Kidney capillary endothelial cell (primary cell): ENCODE measurements at places on chromosomes 4 and X.

DNA sequence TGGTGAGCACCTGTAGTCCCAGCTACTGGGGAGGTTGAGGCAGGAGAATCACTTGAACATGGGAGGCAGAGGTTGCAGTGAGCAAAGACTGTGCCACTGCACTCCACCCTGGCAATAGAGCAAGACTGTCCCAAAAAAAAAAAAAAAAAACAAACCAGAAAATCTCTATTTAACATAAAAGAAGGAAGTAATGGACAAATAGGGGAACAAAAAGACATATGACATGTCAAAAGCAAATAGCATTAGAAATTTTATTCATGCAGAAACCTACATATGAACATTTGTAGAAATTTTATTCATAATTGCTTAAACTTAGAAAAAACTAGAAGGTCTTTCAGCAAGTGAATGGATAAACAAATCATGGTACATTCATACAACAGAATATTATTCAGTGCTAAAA, 97.1 kb upstream of the SH3RF1 start:
- DNase-seq: no peak

DNA sequence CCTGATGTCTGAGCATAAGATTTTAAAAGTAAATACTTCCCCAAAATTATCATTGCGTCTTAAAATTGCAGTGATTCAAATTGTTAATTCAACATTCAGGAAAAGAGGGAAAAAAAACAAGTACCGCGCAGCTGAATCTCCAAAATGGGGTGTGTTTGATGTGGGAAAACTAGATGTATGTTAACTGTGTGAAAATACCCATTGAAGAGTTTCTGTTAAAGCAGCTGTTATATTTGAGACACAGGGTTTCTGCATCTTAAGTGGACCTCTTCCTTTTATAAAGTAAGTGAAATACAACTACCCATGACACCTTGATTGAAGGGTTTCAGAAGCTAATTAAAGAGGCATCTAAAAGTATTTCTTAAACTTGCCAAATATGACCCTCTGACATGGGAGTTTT, 1186.1 kb downstream of the NLGN4X start:
- no peak for DNase-seq

DNA sequence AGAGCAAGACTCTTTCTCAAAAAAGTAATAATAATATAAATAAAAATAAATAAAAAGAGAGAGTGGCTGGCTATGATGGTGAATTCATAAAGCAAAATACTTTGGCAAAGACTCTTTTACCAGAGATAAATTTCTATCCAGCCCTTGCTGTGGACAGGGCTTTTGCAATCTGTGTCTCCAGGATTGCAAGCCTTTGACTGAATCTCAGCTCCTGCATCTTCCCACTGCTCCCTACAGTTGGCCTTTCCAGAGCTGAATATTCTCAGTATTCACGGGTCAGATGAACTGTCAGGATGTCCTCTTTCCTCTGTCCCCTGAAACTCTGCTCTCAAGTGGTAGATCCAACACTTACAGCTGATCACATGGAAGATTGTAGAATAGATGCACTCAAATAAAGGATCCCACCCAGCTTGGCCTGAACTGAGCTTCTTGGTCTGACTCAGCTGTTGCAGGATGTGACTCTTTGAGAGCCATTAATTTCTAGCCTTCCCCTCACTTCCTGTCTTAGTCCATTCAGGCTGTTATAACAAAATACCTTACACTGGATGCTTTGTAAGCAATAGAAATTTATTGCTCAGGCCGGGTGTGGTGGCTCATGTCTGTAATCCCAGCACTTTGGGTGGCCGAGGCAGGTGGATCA, 123.4 kb upstream of the GUCY1A1 start:
- DNase-seq: peak; percentile 52

GRCh38 chrX:18674417-18674787, 2.5 kb upstream of the RS1 start:
- peak; percentile 7 for DNase-seq

DNA sequence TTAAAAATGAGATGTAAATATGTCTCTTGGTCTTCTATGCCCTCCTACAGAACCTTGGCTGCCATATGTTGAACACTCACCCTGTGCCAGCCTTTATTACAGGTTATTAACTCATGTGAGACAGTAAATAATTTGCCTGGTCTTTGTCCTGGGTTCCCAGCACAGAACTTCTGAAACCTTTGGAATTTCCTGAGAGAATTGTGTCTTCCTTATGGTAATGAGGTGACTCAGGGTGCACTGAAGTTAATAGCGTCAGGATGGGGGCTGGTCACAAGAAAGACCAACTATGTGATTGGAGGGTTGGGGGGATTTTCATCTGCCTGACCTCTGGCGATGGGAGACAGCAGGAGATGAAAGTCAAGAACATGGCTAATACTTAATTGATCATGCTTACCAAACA, 289.8 kb upstream of the STS start:
- DNase-seq: no peak

DNA sequence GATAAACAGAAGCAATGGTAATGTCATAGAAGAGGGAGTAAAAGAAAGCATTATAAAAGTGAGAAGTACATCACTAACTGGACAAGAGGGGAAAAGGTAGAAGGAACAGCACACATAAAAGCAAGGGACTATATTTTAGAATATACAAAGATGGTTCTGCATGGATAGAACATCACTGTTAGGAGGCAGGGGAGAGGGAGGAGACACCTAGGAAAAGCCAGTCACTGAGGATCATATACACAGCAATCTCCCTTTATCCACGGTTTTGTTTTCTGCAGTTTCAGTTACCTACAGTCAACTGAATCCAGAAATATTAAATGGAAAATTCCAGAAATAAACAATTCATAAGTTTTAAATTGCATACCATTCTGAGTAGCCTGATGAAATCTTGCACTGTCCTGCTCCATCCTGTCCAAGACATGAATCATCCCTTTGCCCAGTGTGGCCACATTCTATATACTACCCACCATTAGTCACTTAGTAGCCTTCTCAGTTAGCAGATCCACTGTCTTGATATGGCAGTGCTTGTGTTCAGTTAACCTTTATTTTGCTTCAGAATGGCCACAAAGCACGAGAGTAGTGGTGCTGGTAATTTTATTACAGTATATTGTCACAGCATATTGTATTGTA, 74.2 kb downstream of the PPA2 start:
- DNase-seq: peak; percentile 55

DNA sequence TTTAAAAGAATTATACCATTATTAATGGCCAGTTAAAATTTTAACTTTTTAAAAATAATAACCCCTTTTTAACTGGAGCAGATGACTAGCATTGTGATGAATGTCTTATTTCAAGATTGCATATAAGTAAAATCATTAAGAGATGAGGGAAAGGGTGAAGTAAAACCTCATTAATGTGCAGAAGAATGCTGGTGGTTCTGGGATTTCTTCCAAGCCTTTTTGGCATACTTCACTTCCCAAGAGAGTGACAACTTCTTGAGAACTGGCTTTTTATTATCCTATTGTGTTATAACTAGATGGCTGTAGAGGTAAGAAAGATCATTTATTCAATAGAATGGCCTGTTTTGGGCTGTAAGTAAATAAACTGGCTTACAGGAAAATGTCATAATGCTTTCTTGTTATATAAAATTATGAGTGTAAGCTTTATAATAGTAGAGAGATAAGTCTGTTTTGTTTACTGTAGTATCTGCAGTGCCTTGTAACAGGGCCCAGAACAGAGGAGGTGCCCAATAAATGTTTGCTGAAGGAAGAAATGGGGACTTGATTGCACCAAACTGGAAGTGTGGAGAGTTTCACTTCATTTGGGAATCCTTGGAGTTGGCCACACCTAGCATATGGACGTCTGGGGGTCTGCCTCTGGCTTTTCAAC, 242.9 kb upstream of the PITX2 start:
- no peak for DNase-seq

DNA sequence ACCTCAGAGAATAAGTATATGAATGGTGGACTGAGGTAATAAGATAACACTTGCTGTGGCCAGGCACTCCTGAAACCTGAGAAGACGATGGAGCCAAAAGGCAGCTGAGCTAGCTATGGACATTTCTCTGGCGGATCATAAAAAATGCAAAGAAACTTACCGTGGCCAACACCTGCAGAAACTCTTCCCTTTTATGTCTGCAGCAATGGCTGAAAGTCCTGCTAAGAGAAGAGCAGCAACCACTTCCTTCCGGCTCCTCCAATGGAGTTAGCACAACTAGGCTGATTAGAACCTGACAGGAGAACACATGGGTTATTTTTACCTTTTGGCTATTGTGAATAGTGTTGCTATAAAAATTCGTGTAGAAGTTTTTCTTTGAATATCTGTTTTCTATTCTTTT, 76.0 kb upstream of the MAGEB16 start:
- DNase-seq: no peak

DNA sequence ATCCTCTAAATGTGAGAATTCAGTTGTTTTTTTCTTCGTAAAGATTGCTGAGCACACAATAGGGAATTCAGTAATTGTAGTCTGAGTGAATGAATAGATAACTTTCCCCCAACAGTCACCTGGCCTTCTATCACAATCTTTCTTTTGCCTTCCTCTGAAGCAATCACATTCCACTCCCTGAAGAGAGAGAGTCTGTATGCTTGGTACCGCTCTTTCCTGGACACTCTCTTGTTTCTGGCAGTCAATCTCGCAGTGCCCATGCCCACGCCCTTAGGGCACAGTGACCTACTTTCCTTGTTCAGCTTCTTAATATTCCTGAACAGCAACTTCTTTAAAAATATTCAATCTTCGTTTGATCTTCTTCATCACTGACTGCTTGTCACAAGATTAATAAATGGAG, 255.9 kb downstream of the ADAMTS3 start:
- DNase-seq: no peak

- DNase-seq: no peak
Observed at GRCh38 chr4:39642885-39643552, 4.4 kb upstream of the SMIM14 start.

DNA sequence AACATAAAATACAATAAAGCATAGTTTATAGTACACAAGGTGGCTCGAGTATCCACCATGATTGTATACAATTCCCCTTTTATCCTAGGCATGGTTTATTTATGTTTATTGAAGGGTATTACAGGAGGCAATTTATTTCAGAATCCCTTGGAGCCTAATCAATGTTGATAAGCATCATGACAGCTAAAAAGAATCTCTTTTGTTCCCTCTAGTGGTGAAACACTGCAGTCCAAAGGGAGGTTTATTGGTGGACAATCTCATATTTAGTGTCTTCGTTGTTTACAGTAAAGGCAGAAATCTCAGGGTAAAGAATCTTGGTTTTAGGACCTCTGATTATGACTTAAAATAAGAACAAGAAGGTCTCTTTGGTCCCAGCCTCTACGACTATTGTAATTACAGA, 1712.5 kb downstream of the C4orf33 start:
- DNase-seq: peak; percentile 4

GRCh38 chr4:26854701-26855100, 5.9 kb upstream of the STIM2 start:
- DNase-seq: no peak

- no peak for DNase-seq
Observed at GRCh38 chr4:126856906-126857305, 775.9 kb upstream of the INTU start.

DNA sequence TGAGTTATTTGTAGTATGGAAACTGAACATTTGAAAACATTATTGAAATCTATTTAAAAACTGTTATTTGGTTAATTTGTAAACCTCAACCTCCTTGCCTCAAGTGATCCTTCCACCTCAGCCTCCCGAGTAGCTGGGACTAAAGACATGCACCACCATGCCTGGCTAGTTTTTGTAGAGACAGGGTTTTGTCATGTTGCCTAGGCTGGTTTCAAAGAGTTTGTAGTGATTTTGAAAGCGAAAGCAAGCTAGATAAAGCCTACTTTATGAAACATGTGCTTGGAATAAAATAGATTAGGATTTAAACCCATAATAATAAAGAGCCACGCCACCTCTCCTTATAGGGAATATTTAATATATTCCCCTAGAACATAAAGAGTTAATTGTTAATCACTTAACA, 23.5 kb downstream of the ARSJ start:
- no peak for DNase-seq

DNA sequence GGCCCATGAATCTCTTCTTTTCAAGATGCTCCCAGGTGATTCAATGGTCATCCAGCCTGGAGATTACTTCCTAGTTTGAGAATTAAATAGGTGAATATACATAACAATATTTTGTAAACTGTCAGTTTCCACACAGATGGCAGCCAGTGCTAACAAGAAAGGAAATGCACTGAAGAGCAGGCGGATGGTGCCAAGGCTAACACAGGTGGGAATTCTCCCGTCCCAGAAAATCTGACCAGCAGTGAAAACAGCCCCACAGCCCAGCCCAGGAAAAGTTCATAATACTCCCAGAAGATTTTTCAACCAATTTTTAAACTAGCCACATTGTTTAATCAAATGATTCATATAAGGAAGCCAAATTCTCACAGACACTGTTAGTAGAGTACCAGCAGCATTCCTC, 387.2 kb upstream of the GATB start:
- no peak for DNase-seq

- peak; percentile 40 for DNase-seq
Observed at GRCh38 chrX:110086916-110087484, 84.1 kb downstream of the TMEM164 start.

GRCh38 chr4:18480928-18481327, 459.4 kb upstream of the LCORL start:
- DNase-seq: no peak

GRCh38 chr4:189443341-189443740, 497.3 kb upstream of the FRG1 start:
- DNase-seq: no peak

GRCh38 chr4:56371426-56372220, 15.7 kb downstream of the AASDH start:
- peak; percentile 36 for DNase-seq

- no peak for DNase-seq
Observed at GRCh38 chrX:9619581-9619980, 146.1 kb downstream of the GPR143 start.

DNA sequence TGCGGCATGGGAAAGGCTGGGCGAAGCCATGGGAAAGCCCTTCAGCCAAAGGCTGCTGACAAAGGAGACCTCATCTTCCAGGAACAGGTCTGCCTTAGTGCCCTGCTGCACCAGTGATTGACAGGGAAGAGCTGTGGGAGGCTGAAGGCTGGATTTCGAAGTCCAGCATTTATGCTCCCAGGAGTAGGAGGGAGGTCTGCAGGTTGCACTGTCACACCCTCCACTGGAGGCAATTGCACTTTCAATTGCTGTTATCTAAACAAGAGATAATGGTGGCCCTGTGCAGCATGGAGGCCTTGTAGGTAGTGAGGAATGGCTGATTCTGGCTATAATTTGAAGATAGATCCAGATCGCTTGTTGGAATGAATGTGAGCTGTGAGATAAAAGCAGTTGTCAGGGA, 43.7 kb downstream of the FAM114A1 start:
- DNase-seq: no peak

- DNase-seq: no peak
Observed at GRCh38 chr4:127445471-127445870, 187.3 kb upstream of the INTU start.

- no peak for DNase-seq
Observed at GRCh38 chr4:112312610-112313239, 15.6 kb downstream of the ALPK1 start.

DNA sequence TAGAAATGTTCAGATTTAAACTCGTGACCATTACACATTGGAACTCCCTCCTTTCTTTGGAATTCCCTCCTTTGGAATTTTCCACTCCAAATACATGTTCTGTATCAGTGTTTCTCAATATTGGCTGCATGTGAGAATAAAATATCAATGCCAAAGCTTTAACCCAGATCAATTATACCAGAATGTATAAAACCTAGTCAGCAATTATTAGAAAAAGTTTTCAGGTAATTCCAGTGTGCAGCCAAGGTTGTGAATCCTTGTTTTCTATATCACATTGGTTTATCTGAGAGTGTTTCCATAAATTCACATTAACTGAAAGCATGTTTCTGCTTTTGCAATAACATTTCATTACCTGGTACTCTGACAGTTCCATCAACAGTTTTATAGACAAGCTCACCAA, 394.3 kb downstream of the MAPK10 start:
- DNase-seq: no peak

GRCh38 chr4:76677571-76678326, 220.2 kb downstream of the SOWAHB start:
- DNase-seq: no peak
